ENCODE measurements at places on chromosomes 6 and 20. TPM values are rescaled to one million over a fixed set of nuclear protein-coding genes. Genes with fewer than 3 reads are reported as not detected.

DNA sequence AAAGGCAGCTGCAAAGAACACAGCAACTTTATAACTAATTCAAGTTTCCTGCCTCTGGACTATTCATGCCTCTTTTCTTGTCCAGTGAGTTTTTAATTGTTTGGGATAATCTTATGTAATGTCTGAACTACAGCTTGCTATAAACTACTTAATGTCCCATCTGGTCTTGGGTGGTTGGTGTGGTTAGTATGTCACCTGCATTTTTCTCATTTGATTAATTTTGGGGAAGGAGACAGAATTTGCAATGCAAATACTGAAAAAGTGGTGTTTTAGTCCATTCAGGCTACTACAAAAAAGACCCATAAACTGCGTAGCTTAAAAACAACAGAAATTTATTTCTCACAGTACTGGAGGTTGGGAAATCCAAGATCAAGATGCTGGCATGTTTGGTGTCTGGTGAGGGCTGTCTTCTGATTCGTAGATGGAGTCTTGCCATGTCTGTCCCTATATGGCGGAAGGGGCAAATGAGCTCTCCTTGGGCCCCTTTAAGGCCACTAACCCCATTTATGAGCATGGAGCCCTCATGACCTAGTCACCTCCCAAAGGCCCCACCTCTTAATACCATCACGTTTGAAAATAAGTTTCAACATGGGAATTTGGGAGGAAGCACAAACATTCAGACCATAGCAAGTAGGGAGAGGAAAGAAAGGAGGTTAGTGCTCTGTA, 22.4 kb downstream of the RNF8 start:
- DNase-seq: no peak

- no peak for DNase-seq
Measured at GRCh38 chr20:44579313-44580081, 2.9 kb upstream of the PKIG start.

DNA sequence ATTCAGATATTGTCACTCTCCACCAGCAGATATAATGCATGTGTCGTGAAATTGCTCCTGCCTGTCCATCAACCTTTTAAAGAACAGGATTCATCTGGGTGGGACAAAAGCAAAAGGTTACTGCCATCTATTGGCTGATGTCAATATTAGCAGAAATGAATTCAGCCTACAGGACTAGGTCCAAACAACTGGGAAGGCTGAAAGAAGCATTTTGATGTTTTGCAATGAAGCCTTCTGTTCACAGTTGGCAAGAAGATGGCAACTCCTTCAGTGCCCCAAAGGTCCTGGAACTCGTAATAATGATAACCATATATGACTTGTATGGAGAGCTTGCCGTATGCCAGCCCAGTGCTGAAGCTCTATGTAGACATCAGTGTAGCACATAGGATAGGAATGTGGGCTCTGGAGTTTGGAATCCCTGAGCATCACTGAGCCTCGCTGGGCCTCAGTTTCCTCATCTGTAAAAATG, 7.5 kb downstream of the BCAS1 start:
- DNase-seq: no peak

DNA sequence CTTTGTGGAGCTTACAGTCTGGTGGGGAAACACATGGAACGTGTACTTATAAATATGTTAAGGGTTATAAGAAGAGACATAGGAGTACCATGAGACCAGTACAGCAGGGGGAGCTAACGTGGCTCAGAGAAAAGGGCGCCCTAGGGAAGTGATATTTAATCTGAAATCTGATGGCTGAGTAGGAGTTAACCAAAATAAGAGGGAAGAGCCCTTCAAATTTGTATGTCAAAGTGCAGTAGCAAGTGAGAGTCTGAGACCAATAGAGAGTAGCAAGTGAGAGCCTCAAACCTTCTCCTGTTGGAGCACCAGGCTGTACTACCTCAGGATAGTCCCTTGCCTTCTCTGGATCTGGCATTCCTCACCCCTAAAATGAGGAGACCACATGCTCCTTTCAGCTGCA, 6.1 kb upstream of the PKIG start:
- DNase-seq: no peak

- DNase-seq: no peak
Measured at GRCh38 chr6:12403201-12403826, 113.2 kb downstream of the EDN1 start.

DNA sequence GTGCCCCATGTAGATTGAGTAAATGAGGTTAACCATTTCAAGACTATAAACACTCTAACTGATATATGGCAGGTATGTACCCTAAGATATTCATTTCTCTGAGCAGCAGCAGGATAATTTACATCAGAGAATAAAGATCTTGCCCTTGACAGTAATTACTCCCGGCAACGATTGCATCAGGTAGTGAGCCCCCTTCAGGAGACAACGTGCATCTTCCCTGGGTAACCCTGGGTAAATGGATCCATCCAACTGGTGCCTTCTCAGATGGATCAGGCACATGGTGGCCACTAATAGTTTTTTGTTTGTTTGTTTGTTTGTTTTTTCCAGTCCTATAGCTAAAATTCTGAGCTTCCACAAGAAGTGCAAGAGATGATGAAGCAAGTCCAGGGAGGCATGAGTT, 469.4 kb upstream of the SLC35B3 start:
- DNase-seq: no peak

- DNase-seq: no peak
Measured at GRCh38 chr6:122604676-122605075, 5.5 kb upstream of the PKIB start.

DNA sequence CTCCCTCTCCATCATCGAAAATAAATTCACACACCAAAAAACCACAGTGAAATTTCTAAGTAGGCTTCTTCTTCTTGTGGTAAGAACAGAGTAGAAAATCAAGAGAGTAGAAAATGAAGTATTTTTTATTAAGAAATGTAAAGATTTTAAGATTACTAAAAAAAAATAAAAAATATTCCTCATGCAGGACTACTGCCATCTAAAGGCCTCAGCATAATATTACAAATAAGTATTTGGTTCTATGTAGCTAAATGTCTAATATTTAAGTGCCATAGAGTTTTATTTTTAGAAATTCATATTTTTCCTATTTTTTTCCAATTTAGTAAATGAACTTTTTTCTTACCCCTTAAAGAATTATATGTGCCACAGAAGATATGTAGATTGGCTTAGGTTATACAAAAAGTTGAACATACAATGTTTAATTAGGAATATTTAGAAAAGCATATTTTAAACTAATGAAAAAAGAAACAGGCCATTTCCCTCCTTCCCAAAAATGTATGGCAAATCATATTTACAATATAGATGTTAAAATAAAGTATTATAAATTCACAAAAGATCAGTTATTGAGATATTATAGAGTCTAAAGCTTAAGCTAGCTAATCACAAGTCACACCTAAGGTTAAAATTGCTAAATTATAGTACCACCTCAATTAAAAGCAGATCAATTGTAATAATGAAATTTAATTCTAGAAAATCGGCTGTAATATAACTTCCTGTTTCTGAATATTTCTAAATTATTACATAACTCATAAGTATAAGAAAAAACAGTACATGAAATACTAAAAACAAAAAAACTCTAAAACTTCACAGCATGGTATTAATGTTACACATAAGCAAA, 3.5 kb upstream of the NT5DC1 start:
- DNase-seq: no peak

DNA sequence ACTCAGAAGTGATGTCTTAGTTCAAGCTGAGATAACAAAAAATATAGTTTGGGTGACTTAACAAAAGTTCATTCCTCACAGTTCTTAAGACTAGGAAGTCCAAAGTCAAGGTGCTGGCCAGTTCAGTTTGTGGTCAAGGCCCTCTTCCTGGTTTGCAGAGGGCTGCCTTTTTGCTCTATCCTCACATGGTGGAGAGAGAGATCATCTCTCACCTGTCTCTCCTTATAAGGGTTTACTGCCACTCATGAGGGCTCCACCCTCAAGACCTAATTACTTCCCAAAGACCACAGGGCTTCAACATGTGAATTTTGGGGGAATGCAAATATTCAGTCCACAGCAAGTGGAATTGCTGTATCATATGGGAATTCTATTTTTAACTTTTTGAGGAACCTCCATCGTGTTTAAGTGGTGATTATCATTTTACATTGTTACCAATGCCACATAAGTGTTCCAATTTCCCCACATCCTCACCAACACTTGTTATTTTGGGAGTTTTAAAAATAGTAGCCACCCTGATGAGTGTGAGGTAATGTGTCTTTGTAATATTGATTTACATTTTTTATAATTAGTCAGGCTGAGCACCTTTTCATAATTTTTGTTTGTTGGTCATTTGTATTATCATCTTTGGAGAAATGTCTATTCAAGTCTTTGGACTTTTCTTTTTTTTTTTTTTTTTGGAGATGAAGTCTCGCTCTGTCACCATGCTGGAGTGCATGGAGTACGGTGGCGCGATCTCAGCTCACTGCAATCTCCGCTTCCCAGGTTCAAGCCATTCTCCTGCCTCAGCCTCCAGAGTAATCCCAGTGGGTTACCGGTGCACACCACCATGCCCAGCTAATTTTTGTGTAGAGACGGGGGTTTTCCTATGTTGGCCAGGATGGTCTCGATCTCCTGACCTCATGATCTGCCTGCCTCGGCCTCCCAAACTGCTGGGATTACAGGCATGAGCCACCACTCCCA, 112.2 kb downstream of the SESN1 start:
- no peak for DNase-seq

DNA sequence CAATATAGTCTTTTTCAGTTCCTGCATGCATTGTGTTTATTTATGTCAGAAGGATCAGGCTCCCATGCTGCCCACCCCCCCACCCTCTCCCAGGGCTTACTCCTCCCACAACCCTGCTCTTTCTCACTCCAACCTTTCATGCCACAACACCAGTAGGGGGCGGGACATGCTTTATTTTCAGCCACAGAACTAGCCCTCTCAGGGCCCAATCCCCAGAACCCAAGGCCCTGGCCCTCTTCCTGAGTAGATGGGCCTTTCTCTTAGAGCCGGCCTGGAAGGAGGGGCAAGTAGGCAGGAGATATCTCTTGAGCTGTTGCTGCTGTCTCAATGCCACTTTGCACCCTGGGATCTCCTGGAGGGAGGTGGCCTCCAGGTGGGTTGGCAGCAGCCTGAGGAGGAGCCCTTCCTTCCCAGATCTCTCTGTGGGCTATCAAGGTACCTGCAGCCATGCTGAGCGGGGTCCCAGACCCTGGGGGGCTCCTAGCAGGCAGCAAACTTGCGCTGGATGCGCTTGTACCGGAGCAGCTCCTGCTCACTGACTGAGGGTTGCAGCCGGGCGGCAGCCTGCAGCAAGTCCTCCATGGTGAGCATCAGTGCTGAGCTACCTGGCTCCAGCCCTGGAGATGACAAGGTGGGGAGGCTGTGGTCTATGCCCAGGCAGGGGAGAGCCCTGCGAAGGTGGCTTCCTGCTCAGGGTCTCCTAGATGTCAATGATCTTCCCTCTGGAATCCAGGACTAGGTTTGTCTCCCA, 3.5 kb downstream of the GNMT start:
- DNase-seq: no peak

The FOXF2 gene
- not detected for total RNA-seq

The NOTCH4 gene
- 0.43 TPM for total RNA-seq

The HUS1B gene
- total RNA-seq: 1.8 TPM

Data from activated T-cell treated with anti-CD3 and anti-CD28 coated beads, Interleukin-2, amount 50 U/mL, for 4 hours (primary cell).